Stimulated activated CD4-positive, alpha-beta T cell treated with anti-CD3 and anti-CD28 coated beads, Interleukin-15, amount 100 ng/mL, for 48 hours (primary cell): ENCODE measurements at places on chromosomes 5 and 9.

GRCh38 chr9:117795271-117795670 lies 91.1 kb downstream of the TLR4 start:
- no peak for DNase-seq

- no peak for DNase-seq
Observed at GRCh38 chr5:103487218-103487617, 75.4 kb downstream of the NUDT12 start.

DNA sequence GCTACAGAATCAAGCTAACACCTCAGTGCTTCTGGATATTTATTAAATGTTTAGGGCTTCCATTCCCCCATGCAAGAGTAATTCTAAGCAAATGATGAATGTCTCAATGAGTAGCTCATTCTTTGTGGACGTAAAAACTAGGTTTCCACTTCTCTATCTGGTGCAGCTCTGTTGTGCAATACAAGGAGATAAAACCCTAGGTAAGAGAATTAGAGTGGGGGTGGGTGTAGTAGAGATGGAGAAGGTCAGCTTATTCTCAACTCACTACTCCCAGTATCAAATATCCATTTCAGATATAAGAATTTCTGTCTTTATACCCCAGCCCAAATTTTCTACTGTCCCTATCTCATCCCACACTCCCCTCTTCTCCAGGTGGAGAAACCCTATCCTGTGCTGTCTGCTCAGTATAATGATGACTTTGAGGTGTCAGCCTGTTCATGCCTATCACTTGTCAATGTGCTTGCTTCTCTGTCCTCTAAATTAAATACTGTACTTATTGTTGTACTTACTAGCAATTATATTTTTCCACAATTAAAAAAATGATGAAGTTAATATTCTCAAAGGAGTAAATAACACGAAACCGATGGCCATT lies 4.3 kb upstream of the FYB1 start:
- DNase-seq, result no peak

GRCh38 chr5:141960018-141960417 lies 2.0 kb upstream of the PCDH12 start:
- no peak for DNase-seq

- DNase-seq, result no peak
Observed at GRCh38 chr5:74642543-74642863, 2.0 kb upstream of the ENC1 start.

GRCh38 chr9:133341369-133342068 lies 5.5 kb upstream of the SURF6 start:
- no peak for DNase-seq

GRCh38 chr5:157952374-157952685 lies 93.4 kb upstream of the CLINT1 start:
- no peak for DNase-seq

DNA sequence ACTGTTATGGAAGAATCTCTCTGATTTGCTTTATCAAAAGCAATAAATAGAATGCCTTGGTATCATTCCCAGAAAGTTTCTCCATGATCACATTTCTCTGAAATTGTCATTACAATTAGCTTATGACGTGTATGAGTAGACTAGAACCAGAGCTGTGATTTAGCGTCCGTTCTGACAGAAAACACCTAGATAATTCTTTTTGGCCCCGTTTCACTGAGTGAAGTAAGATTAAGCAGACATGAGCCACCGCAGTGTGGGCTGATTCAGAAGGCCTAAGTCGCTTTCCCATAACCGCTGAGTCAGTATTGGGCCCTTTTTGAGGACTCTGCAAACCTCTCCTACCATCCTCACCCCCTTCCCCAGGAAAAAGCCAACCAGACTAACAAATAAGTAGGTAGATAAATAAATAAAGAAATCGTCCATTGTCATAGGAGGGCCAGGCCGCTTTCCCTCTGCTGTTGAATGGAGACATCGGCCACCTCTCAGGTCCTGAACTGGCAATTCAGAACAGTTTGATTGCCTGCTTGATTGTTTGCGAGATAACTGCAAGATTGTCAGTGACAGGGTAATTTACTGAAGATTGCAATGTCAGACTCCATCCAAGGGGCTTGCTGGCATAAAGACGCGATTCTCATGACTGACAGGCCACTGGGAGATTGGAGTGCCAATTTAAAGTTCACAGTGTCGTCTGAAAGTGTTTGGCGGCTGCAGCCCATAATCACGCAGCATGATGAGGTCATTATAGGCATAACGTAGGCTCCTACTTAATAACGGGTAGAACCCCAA lies 105.0 kb upstream of the WWC1 start:
- DNase-seq, result no peak

DNA sequence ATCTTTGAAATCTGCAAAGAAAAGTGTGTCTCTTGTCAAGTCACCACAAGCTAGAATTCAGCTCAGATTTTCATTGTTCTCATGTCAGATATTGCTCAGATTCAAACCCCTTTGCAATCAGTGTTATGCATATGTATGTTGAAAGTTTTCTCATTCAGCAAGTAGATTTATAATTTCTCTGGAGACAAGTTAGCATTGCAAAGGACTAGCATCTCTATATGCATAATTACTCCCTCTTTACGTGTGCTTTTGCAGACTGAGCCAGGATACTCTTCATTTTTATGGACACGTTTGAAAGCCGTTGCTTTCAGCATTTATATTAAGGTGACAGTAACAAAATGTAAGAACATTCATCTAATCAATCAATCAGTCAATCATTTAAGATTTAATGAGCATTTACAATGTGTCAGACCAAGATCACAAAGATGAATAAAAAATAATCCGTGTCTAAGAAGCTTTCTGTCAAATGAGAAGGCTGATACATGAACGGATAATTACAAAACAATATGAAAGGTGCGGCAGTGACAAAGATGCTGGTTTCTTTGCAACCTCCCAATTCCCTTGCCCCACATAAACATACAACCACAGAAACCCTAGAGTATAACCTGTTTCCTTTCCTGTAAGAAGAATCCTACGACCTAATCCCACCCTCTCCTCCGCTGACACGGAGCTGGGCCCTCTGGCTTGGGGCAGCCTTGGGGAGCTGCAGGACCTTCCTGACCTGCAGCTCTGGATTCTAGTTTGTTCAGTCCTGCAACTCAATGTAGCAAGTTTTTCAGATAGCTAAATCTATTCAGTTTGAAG lies 14.9 kb downstream of the CFAP95 start:
- DNase-seq, result no peak

DNA sequence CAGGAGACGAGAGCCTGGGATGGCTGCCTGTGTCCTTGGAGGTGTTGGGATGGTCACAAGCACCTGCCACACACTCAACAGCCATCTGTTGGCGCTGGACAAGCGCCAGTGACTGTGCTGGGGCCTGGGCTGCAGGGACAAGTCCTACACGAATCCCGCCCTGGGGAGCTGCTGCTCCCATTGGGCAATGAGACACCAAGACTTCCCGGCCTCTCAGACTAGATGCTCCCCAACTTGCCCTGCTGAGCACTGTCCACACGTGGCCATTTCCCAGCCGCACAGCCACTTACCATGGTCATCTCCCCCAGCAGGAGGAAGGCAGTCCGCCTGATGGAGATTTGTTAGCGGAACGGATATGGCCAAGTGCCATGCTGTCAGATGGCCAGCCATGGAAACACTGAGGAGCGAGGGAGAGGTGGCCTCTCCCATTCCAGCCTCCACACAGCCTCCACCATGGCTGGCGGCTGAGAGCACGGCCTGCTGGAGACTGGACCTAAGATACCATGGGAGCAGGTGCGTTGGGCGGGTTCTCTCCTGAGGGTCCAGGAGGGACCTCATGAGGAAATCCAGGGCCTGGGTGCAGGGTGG lies 43.9 kb downstream of the PRRT1B start:
- DNase-seq, result no peak

DNA sequence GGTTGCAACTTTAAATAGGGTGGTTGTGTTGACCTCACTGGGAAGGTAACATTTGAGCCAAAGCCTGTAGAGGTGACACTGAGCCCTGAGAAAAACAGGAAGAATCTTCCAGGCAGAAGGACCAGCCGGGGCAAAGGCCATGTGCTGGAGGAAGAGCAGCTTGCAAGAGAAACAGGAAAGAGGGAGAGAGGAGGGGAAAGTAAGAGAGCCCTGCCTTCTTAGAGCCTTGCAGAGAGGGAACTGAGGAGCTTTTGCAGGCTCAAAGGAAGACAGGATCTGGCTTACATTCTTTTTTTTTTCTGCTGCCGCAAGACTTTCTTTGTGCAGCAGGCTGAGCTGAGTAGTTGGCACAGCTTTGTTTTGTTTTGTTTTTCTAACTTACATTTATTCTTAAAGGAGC lies 17.4 kb downstream of the C9orf153 start:
- no peak for DNase-seq

DNA sequence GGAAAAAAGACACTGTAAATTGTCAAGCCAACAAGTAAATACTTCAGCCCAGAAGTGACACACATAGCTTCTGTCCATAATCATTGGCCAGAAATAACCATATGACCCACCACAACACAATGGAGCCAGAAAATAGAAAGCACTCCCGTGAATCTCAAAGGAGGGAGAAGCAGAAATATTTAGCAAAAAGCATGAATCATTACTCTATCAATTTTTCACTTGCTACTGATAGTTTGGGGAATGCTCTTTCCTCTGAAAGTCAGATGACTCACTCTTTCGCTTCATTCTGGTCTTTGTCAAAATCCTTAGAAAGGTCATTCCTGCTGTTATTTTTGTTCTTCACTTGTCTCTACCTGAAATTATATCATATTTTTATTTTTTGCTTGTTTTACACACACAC lies 312.6 kb downstream of the TMEM232 start:
- no peak for DNase-seq

- no peak for DNase-seq
Observed at GRCh38 chr9:135588886-135589595, 27.5 kb downstream of the PAEP start.

GRCh38 chr9:133951265-133951664 lies 40.9 kb downstream of the VAV2 start:
- DNase-seq, result no peak

DNA sequence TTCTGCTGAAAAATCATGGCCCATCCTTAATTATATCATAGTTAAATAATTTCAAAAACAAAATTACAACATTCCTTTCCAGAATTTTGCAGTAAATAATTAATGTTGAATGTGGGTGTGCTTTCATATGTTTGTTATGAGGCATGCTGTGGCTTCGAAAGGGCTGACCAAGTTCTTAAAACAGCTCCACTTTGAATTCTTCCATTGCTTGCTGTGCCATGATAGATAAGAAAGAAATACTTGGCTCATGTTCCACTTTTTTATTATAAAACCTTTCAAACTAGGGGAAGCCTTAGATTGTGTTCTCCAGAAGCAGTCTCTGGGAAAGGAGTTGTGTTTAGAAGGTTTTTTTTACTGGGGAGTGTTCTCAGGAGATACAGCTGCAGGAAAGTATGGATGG lies 1278.7 kb upstream of the DMAC1 start:
- no peak for DNase-seq

GRCh38 chr9:70609542-70610286 lies 195.3 kb upstream of the KLF9 start:
- DNase-seq, result no peak

DNA sequence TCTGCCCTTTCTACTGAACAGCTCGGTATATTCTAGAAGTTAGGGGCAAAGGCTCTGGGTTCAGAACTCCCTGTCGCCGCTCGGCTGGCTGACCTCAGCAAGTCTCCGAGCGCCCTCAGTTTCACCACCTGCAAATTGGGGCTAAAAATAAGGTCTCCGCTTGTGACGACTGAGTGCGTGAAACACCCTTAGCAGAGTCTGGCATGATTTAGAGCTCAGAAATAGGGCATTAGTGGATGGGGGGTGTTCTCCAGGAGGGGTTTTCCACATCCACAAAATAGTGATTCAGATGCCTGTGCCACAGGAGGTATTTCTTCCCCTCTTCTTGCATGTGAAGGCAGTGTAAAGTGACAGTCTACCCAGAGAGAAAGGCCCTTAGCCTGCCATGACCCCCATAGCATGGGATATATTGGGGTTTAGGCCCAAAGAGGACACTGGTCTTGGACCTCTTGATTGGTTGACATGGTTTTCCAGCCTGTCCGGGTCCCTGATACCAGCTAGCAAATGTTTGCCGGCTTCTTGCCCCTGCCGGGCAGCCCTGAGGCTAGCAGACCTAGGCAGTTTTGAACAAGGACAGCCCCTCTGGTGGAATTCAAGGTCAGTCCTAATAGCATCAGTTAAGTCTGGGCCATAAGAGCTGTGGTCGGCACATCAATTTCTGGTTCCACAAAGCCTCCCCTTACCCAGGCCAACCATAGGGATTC lies 1.4 kb downstream of the ERGIC1 start:
- DNase-seq, result no peak

DNA sequence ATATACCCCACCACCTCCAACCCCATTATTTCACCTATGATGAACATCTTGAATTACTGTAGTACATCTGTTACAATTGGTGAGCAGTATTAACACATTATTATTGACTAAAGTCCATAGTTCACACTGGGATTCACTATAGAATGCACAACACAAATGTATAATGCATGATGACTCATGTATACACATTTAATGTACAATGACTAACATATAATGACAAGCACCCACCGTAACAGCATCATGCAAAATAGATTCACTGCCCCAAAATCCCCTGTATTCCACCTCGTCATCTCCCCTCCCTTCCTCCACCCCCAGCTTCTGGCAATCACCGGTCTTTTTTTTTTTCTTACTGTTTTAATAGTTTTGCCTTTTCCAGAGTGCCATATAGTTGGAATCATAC lies 47.1 kb upstream of the NEK6 start:
- DNase-seq, result no peak

GRCh38 chr9:16612627-16613026 lies 257.8 kb downstream of the BNC2 start:
- no peak for DNase-seq

DNA sequence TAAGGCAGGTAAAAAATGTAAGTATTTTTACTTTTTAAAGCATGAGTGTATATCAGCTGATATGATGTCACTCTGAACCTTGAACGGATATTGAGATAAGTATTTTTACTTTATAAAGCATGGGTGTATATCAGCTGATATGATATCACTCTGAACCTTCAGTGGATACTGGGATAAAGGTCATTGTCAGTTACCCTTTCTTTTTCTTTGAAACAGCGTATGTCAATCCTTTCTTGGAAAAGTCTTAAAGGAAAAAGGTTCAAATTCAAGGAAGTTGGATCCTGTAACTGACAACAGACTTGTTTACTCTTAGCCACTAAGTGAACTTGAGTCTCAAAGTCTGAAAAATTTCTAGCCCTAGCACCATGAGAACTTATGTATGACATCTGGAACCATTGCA lies 61.7 kb upstream of the IFNK start:
- no peak for DNase-seq

GRCh38 chr9:68547417-68547816 lies 6.7 kb upstream of the TMEM252 start:
- DNase-seq, result no peak

DNA sequence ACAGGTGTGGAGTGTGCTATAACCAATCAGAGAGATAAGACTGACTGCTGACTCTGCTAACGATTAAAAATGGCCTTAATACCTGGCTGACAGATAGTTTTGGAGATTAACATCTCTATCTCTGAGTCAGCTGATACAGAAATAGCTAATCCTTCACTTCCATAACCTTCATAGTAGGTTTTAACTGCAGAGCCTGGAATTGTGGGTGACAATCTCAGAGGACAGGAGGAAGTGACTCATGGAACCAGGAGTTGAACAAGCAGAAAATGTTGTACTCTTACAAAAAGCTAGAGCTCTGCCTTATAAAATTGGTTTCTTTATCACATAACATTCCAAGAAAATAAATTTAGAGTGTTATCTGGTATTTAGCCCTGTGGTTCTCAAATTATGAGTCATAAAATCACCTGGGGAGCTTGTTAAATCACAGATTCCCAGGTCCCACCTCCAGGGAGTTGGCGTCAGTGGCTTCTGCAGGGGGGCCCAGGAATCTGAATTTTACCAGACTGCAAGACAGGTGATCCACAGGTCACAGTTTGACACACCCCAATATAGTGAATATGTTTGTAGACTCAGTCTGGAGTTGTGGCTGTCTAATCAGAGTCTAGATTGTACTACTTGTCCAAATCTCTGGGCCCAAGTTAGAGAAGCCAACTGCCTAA lies 44.4 kb upstream of the AFAP1L1 start:
- no peak for DNase-seq
